ENCODE measurements at places on chromosomes 1 and 21.

GRCh38 chr1:197921235-197922069 is 4.3 kb downstream of the LHX9 start:
- peak; percentile 48 for DNase-seq

DNA sequence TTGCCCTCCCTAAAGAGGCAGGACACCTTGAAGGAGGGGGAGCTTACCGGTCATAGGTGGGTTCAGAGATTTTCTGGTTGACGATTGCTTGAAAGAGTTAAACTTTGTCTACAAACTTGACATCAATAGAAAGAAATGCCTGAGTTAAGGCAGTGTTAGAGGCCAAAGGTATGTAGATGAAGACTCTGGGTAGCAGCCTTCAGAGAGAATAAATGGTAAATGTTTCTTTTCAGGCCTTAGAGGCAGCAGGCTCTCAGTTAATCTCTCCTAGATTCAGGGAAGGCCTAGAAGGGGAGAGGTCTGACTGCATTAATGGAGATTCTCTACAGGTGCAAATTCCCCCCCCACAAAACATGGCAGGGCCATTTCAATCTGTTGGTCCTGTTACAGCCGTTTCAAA is 27.7 kb downstream of the MX1 start:
- no peak for DNase-seq

GRCh38 chr1:162670928-162671663 is 38.8 kb downstream of the DDR2 start:
- DNase-seq, result no peak

GRCh38 chr1:4805987-4806386 is 151.6 kb downstream of the AJAP1 start:
- DNase-seq, result no peak

DNA sequence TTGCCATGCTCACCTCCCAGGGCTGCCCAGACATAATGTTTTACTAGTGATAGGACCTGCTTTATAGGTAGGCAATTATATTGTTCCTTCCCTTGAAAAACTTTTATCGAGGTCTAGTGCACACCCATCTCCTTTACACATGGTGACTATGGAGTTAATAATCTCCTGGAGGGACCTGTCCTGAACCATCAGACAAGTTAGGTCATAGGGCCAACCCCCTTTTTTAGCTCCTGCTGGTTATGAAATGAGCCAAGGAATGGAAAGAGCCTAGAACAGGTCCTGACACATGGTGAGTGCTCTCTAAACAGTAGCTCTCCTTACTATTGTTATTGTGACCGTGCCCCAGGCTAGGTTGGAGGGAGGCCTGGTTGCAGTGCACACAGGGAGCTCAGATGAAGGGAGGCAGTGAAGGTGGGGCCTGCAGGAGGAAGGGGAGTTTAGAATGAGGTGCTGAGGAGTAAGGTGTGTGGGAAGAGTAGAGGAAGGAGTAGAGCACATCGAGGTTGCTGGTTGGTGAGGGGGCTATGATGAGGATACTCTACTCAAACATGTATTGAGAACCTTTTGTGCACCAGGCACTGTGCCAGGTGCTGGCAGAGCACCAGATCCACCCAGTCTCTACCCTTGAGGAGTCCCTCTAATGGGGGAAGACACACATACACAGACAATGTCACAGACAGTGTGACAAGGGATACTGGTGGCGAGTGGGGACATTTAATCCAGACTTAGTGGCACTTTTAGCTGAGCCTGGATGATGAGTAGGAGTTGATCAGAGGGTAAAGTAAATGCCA is 14.1 kb upstream of the LMNA start:
- no peak for DNase-seq

DNA sequence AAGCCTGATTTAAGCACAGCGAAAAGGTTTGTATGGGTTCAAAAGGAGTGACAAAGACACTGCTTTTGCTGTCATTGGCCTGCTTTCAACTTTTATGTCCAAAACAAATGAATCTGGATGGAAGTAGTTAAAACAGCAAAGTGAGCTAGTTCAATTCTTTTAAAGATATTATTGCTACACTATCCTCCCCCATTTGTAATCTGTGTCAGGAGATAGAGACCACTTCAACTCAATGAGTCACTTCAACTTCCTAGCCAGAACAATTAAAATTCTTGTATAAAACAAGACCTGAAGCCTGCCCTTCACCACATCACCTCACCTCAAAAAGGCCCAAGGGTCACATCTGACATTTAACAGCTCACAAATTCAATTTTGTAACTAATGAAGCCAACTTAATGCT is 364.1 kb upstream of the LYPLAL1 start:
- no peak for DNase-seq

DNA sequence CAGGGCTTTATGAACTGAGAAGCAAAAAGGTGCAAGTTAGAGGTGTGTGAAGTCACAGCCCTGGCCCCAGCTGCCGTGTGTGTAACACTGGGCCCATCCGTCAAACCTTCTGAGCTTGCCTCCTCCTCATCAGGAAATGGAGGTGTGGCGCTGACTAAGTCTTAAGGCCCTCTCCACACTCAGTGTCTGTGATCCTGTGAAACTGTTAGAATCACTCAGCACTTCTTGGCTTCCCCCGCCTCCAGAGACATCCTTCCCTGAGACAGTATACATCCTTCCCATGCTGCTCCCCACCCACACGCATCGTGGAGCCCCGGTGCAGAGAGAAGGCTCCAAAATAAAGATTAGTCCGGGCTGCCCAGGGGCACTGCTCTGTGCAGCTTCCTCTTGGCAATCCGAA is 33.3 kb downstream of the LRP8 start:
- no peak for DNase-seq

DNA sequence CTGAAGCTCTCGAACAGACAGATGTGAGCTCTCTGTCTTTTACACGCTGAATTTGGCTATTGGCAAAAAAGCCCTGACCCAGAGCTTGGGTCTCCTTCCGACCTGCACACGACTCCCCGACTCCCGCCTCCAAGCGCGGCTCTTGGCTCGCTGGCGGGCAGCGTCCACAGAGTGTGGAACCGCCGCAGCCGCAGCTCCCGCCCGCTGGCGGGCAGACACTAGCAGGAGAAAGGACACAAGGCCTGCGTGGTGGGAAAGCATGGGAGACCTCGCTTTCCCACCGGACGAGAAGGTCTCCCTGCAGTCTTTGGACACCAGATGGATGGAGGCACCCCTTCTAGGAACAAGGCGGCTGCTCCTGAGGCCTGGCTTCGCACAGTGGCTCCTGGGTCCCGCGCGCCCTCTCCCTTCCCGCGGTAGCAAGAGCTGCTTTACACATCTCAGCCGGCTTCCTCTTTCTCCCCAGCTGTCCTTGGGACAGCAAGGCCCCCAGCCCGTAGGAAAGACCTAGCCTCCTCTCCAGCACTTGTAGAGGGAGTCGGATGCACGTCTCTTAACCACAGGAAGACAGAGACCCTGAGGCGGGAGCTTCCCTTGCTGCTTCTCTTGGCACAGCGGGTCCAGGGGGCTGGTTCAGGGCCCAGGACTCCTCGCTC is 92.1 kb downstream of the PRKAB2 start:
- DNase-seq, result no peak

- no peak for DNase-seq
These were observed 113.0 kb downstream of the SYT2 start for GRCh38 chr1:202597090-202597761.

DNA sequence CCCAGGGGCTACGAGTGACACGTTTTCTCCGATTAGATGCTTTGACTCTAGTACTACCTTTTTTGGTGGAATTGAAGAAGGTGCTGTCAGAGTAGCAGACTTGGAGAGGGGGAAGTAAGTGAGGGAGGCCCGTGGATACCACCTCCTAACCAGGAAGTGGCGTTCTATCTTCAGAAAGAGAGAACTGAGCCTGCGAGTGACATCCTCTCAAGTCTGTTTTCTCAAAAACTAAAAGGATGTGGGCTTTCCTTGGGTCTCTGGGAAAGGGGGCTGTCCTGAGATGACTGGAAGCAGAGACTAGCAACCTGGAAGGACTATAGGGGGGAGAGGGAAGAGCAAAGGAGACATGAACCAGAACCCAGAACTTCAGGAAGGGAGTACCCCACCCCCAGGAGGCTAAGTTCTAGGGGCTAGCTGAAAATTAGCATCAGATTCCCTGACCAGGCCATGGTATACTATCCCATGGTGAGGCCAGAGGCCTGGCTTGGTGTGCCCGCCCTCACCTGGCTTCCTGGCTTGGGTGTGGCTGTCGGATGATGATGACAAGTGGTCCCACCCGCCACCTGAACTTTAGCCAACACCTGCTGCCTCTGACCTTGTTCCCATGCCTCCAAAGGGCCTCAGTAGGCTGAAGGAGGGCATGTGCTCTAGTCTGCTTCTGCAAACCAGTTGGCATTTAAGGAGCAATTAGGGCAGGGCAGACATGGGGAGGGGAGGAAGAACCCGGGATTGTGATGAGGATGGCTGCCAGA is 49.1 kb downstream of the ATP2B4 start:
- DNase-seq, result no peak

- no peak for DNase-seq
These were observed 4.8 kb downstream of the PHACTR4 start for GRCh38 chr1:28374297-28374696.

- no peak for DNase-seq
These were observed 4.1 kb downstream of the RNF223 start for GRCh38 chr1:1069711-1070676.

- DNase-seq, result no peak
These were observed 88.3 kb upstream of the MACF1 start for GRCh38 chr1:39116116-39116607.

GRCh38 chr21:16194095-16194787 is 464.5 kb downstream of the USP25 start:
- peak; percentile 19 for DNase-seq

DNA sequence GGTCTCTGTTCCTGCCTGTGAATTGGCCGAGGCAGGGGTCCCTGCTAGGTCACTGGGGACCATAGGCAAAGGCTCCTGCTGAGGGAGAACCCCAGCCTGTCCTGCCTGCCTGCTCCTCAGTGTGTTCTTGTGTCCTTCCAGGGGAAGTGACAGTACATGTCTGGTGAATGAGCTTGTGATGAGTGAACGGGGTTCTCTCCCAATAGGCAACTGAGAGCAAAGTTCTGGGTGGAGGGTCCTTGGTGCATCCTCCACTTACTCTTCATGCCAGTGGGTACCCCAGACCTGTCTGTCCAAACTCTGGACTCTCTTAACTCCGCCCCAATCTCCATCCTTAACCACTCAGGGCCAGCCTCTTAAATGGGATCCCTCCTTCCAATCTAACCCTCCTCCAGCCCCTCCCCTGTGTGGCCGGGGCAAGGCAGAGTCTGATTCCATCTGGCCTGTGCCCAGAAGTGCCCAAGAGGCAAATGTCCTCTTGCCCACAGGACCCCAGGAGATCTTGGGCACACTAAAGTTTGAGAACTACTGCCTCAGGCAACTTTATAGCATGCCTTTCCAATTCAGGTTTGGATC is 2.0 kb downstream of the XKR8 start:
- no peak for DNase-seq

DNA sequence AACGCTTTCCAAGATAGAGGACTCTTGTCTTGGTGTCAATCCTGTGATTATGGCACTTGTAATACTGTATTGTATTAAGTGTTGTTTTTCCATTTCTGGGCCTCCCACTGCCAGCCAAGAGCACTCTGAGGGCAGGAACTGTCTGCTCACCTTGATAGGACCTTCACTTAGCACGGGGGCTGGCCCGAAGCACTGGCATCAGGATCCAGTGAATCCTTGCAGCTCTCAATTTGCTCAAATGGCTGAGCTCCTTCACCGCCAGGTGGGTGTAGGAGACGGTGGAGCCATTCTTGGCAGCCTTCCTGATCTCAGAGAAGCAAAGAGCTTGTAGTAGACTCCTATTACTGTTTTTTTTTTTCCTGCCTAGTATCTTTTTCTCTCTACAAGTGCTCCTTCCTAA is 17.7 kb downstream of the MECR start:
- DNase-seq, result no peak

DNA sequence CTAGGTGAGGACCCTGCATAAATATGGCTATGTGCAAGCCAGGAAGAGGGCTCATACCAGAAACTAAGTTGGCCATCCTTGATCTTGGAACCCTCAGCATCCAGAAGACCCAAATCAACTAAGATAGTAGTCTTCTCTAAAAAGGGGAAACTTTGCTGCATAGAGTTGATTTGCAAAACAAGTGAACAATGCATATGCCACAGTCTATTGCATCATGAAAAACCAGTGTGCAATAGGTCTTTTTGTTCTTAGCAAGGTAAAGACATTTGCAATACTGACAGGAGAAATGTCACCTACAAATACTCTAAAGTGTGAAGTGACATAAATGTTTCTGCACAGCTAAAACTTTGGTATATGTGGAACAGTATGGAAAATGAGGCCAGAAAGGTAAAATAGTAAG is 2.0 kb upstream of the IFI16 start:
- no peak for DNase-seq

- DNase-seq, result no peak
These were observed 35.3 kb downstream of the OLFML2B start for GRCh38 chr1:161988413-161988812.

DNA sequence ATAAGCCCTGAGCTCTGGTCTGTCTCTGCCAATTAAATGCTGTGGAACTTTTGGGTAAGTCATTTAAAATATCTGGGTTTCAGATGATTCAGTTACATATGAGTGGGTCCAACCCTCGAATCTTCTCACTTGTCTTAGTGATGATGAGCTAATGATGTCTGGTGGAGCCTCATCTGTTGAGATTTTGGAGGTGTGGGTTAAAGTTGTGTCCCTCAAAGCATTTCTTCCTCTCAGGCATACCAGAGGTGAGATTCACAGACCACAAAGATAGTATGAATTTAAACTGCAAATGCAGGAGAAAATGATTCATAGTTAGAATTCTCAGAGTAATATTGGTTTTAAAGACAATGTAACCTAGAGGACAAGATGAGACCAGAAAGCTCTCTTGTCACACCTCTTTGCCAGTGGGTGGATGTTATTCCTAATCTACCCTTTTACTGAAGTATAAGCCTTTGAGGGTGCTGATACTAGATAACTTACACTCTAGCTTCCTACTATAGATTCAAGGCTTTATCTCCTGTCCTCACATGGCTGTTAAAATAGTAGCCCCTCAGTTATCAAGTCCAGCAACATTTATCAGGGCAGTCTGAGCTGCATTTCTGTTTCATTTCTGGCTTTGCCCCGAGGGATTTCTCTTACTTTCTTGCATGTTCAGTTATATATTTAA is 90.7 kb downstream of the MT1HL1 start:
- no peak for DNase-seq

All from BE2C (cell line).